HTR-8/SVneo (cell line): ENCODE measurements at places on chromosomes 16 and 17.

DNA sequence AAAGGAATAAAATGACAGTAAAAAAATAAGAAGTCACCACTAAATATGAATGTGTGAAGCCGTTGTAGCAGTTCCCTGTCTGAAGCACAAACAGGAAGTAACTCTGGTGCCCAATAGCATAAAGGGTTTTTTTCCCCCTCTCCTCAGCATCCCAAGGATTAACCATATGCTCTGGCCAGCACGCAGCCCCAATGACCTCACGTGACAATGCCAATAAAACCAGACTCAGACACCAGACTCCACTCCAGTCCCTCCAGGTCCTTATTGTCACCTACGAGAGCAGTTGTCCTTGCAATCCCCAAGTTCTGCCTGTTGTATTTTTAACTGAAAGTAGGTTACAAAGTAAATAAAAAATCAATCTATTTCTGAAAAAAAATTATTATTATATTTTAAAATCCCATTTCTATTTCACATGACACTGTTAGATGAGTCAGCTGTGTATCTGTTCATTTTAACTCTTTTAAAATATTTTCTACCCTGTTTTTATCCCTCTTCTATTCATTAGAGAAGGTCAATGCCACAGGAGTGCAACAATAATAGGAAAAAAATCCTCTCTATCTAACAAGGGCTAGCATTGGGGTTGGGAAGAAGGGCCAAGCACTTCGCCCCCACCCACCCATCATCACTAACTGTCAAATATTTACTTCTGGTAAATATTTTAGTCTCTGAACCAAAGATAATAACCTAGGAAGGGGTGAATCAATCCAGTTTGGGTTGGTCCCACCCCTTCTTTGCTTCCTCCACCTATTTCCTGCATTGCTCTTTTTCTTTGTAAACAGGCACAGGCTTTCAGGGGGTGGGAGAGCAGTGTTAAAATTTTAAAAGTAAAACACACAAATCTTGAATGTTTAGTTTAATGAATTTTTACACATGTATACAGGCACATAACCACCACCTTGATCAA lies 6.6 kb downstream of the PRAC1 start:
- no peak for DNase-seq

GRCh38 chr16:85689285-85689949 lies 663 bp upstream of the GINS2 start:
- no peak for DNase-seq

- DNase-seq = no peak
Observed at GRCh38 chr16:10196999-10197398, 14.8 kb upstream of the GRIN2A start.

DNA sequence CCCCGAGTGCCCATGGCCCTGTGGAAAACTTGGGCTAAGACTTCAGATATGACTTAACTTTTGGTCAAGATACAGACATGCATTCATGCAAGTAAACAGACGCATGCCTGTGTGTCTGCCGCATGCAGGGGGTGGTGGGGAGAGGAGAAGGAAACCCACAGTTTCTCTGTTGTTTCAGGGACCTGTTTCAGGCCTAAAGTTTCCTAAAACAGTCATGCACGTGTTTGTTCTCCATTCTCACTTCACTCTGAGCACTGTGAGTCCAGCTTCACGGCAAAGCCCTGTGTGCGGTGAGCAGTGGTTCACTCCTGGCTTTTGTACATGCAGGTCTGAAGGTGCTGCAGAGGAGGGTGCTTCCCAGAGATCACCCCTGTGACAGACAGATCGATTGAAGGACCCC lies 158.7 kb downstream of the FOXL1 start:
- no peak for DNase-seq

DNA sequence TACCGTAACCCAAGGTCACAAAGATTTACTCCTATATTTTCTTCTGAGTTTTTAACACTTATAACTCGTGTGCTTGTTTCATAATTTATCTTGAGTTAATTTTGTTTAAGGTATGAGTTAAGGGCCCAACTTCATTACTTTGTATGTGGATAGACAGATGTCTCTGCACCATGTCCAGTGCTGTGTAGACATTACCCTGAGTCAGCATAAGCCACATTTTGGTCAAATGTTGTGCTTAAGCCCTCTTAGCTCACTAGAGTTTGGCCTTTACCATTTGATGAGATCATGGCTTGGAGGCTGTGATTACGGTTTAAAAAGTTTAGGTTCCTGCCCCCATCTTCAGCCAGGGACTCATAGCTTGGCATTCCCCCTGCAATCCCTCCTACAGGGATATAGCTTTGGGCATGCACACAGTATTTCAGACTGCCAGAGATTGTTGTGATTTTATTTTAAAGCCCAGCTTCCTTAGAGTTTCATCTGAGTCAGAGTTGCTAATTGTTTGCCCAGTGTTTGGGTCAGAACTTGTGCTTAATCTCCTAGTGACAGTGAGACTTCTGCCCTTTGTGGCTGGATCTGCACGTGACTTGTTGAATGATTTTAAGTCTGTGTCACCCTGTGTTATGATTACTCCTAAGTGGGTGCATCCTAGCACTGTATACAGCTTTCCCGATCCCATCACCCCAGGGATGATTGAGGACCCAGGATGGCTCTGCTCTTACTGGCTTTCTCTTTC lies 393.1 kb downstream of the CNTNAP4 start:
- no peak for DNase-seq
